CD4-positive, alpha-beta T cell treated with Interleukin-17A for 1 hour (primary cell): ENCODE measurements at places on chromosomes 6 and 20.

DNA sequence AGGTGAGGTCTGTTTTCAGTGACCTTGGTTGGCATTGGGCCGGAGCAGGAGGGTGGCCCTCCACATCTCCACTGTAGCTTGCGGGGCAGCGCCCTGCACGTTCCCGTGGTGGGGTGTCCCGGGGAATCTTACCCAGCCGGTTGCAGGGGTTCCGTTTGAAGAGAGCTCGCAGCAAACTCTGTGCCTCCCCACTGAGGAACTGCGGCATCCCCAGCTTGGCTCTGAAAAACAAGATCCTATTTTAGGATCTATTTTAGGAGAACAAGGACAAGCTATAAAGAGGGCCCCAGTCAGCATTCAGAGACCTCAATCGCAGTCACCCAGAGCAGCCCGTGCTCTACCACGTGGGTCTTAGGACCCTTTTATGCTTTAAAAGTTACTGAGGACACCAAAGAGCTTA lies 97.8 kb downstream of the RAMACL start:
- DNase-seq = no peak

DNA sequence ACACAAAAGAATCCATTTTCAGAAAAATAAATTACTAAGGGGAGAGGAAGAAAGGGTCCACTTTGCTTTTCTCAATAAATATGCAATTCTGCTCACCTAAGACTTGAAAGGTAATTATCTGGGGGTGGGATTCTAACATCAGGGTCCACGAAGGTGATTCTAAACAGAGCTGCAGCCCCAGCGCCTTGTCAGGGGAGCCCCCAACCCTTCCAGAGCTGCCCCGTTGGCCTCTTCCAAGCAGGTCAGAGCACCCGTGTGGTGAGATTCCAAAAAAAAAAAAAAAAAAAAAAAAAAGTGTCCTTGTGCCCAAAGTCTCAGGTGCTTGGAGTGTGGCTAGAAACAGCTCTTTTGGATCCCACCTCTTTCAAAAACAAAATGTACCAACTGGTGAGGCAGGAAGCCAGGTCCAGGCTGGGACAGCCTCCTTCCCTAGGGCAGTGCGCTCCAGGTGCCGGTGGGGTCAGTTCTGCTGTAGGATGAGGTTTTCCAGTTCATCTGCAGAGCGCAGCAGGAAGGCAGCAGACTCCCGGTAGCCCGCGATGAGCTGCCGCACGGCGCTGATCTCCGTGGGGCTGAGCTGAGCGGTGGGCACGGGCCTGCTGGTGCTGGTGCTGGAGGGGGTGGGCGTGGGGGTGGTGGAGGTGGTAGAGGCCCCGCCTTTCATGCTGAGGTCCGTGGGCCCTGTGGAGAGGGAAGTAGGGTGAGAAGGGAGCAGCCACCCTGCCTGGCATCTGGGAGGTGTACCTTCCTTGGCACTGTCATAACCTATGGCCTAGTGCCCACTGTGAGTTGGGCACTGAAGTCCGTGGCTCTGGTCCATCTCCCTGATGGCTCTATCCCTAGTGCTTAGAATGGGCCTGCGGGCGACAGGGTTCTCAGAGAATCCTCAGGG lies 89.3 kb downstream of the ASXL1 start:
- DNase-seq = no peak

DNA sequence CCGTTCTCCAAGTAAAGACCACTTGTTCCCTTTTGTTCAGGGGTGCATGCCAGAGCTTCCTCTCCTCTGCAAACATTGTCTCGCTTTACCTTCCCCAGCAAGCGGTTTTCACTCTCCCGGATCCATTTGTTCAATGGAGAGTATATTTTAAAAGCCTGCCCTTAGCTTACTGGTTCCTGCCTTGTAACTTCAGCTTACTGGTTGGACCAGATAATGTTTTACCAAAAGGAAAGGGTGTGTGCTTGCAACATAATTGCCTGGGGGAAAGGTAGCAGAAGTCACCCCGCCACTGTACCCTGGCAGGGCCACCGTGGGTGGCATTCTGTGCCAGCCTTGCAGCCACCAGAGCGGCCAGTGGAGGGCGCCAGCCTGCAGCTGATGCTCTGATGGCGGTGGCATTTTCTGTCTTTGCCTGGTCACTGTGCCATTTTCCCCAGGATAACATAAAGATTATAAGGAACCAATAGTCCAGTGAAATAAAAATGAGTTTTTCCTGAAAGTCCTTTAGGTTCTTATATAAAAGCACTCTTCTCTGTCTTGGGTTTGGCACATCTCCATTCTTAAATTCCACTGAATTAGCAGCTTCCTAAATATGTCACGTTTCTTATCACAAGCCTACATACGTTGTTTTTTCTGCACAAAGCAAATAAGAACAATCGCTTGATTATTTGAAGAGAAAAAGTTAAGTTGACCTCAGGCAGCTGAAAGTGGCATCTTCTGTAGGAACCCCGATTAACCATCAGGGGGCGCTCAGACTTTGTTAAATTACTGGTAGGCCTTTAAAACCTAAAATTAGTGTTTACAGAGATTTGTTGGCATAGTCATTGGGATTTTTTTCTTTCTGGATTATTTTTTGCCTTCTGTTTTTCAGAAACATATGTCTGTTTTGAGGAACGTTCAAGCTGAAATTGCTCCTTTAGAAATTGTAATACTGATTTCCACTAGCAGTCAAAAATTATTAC lies 67.4 kb upstream of the XRN2 start:
- DNase-seq = peak; percentile 76

DNA sequence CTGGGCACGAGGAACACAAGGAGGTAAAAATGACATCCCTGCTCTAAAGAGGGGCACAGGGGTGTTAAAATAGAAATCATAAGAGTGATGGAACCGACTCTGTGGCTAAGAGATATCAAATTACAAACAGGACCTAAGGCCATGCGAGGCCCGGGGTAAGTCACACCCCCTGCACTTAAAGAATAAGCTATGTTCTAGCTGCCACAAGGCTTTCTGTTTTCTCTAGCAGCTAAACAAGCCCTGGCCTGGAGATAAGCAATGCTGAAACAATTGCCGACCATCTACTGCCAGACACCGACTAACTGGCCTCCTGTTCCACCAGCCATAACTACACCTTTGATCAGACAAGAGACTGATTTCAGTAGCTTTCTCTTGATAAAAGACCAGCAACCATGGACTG lies 32.4 kb downstream of the MDGA1 start:
- no peak for DNase-seq

GRCh38 chr20:11371831-11372230 lies 545.9 kb upstream of the BTBD3 start:
- no peak for DNase-seq

DNA sequence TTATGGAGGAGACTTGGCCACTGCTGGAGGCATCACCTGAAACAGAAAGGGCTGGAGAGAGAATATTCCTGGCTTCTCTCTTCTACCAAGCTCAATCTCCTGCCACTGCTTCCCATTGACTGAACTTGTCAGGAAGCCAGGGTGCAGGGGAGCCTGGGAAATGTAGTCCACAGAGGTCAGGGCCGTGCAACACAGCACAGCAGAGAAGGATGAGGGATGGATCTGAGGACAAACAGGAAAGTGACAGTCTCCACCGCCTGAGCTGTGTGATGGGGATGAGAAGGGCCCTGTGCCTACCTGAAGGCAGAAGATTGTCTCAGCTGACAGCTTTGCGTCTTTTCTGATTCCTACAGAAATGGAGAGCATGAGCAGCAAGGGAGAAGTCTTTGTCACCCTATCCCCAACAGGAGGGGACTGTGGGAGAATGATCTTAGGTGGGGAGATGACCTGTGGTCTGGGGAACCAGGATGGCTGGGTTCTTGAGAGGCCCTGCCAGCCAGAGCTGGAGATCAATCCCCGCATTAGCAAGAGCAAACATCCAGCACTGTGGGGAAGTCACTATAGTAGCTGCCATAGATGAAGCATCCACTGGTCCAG lies 114.2 kb downstream of the SNX5 start:
- DNase-seq = no peak

DNA sequence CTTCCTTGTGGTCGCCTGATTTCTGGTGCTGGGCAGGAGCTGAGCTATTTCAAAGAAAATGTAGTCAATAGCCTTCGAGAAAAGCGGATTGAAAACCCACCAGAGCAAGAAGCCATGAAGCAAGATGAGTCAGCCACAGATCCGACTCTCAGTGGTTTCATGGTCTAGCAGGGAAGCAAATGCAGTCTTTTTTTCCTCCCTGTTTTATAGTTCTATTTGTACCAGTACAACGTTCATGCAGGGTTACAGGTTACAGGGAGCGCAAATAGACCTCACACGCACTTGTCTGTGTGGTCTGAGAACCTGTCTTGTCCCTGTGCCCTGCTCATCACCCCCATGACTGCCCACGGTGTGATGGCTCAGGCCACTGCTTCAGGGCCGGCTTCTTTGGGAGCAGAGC lies 309.8 kb upstream of the SUPT3H start:
- no peak for DNase-seq
